Sigmoid colon (tissue), 7 donors: ENCODE measurements at places on chromosomes 7 and 10. TPM values are rescaled to one million over a fixed set of nuclear protein-coding genes. Genes with fewer than 3 reads are reported as not detected.

SYT15B gene
- polyA plus RNA-seq: 0.69 TPM

DBNL gene
- polyA plus RNA-seq: 91.9 TPM

TEX47 gene
- polyA plus RNA-seq: not detected

ZNF425 gene
- polyA plus RNA-seq: 0.69 TPM

ANKRD61 gene
- polyA plus RNA-seq: not detected

FIS1 gene
- 190 TPM for polyA plus RNA-seq

PLA2G12B gene
- 7.2 TPM for polyA plus RNA-seq

PALD1 gene
- 6.2 TPM for polyA plus RNA-seq

RSBN1L gene
- 11.0 TPM for polyA plus RNA-seq

MINDY4 gene
- polyA plus RNA-seq: 2.3 TPM

ASNS gene
- 28.4 TPM for polyA plus RNA-seq

RNF148 gene
- 0.09 TPM for polyA plus RNA-seq

C7orf57 gene
- not detected for polyA plus RNA-seq

STEAP1 gene
- polyA plus RNA-seq: 9.0 TPM

C1QL3 gene
- polyA plus RNA-seq: not detected

ARHGAP22 gene
- 3.1 TPM for polyA plus RNA-seq
